ENCODE measurements at places on chromosomes 7 and 10. TPM values are rescaled to one million over a fixed set of nuclear protein-coding genes. Genes with fewer than 3 reads are reported as not detected.

The ODAD2 gene
- not detected for total RNA-seq

The SPDYE18 gene
- total RNA-seq = not detected

The SAMD9 gene
- 28.8 TPM for total RNA-seq

The EPC1 gene
- 56.9 TPM for total RNA-seq

The OPN4 gene
- total RNA-seq = not detected

The BLNK gene
- total RNA-seq = 51.7 TPM

The MRLN gene
- total RNA-seq = not detected

The ZNF33A gene
- 24.0 TPM for total RNA-seq

The HOXA11 gene
- total RNA-seq = not detected

The ZNF239 gene
- total RNA-seq = 4.7 TPM

The TMEM236 gene
- 0.04 TPM for total RNA-seq

The ARHGEF35 gene
- 0.30 TPM for total RNA-seq

The FXYD4 gene
- total RNA-seq = not detected

The OIT3 gene
- total RNA-seq = 0.65 TPM

The C10orf53 gene
- total RNA-seq = not detected

The NUTM2E gene
- total RNA-seq = 0.19 TPM

The GPR37 gene
- total RNA-seq = not detected

The SPDYE5 gene
- total RNA-seq = not detected

All from Karpas-422 (cell line).